HepG2 (cell line): ENCODE measurements at places on chromosomes 6 and 20. TPM values are rescaled to one million over a fixed set of nuclear protein-coding genes. Genes with fewer than 3 reads are reported as not detected.

- no peaks in the 10 kb centered on the region for H3K36me3 ChIP-seq
- DNase-seq, result no peak
- no peaks in the 10 kb centered on the region for H3K4me1 ChIP-seq
- H3K27ac ChIP-seq, result no peak overlapping the region
- H3K27me3 ChIP-seq, result peaks cover 9% of the 10 kb centered on the region; the same call in 2 of the 3 replicates
These were observed 60.5 kb downstream of the CD83 start for GRCh38 chr6:14178083-14178445.

SOBP gene
- total RNA-seq, result 5.0 and 6.9 TPM in 2 replicates

- H3K4me3 ChIP-seq, result no peak overlapping the region
- peaks cover 74% of the 10 kb centered on the region for H3K27me3 ChIP-seq
- DNase-seq, result no peak
- no peaks in the 10 kb centered on the region for H3K36me3 ChIP-seq
- H3K4me1 ChIP-seq, result no peaks in the 10 kb centered on the region
These were observed 202.3 kb downstream of the DLL1 start for GRCh38 chr6:170088582-170088955.

GRCh38 chr20:45342855-45343531 is 5.2 kb downstream of the SDC4 start:
- H3K27me3 ChIP-seq, result no peaks in the 10 kb centered on the region; the same call in 2 of the 3 replicates
- peak overlapping the region; percentile 54 for H3K4me3 ChIP-seq
- no peaks in the 10 kb centered on the region for H3K36me3 ChIP-seq
- DNase-seq, result no peak
- peaks cover 99% of the 10 kb centered on the region for H3K4me1 ChIP-seq

TRIM31 gene
- total RNA-seq, result 0.51 TPM in 1 of 2 replicates, not detected in the other

DNA sequence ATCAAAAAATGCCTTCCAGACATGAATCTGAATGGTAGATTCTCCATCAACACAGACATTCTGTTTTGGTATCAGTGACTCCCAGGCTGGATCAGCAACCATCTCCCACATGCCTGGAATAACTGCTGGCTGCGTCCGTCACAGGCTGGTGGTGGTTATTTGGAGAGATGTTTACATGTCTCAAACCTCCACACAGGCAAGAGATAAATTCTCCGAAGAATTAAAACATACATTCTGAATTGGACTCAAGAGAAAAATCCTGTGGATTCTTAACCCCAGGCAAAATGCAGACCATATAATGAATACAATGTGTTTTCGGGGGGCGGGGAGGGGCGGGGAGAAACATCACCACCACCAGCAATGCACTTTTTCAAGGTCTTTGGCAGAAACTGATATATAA is 108.2 kb downstream of the THBS2 start:
- no peaks in the 10 kb centered on the region for H3K4me1 ChIP-seq
- DNase-seq, result no peak
- H3K27ac ChIP-seq, result no peak overlapping the region
- no peaks in the 10 kb centered on the region for H3K36me3 ChIP-seq
- no peak overlapping the region for H3K4me3 ChIP-seq

GSTA2 gene
- total RNA-seq, result 13.7 and 21.5 TPM in 2 replicates

- no peak for DNase-seq
- H3K27me3 ChIP-seq, result no peaks in the 10 kb centered on the region
- peaks cover 13% of the 10 kb centered on the region for H3K4me1 ChIP-seq
- no peak overlapping the region for H3K27ac ChIP-seq
These were observed 294.8 kb upstream of the STXBP5 start for GRCh38 chr6:146909376-146909775.

- peaks cover 2% of the 10 kb centered on the region for H3K4me1 ChIP-seq
- H3K4me3 ChIP-seq, result no peak overlapping the region
- H3K27me3 ChIP-seq, result no peaks in the 10 kb centered on the region
- DNase-seq, result no peak
These were observed 24.8 kb upstream of the PBOV1 start for GRCh38 chr6:138242987-138243592.

DNA sequence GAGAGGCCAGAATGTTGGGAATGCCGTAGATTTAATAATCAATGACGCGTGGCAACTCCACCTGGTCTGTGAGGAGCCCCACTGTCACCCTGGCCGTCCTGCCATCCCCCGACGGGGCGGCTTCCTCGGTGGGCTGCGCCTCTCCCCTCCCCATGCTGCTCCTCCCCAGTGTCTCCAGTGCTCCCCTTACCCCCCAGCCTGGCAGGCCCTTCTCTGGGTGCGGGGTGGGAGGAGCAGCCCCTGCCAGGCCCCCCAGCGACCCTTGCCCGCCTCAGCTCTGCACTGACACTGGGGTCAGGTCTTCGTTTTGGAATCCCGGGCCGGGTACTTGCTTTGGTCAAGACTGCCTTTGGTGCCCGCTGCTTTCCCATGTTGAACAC is 82.3 kb upstream of the FRMD1 start:
- no peak for DNase-seq
- peaks cover 13% of the 10 kb centered on the region for H3K4me1 ChIP-seq
- no peak overlapping the region for H3K27ac ChIP-seq
- H3K27me3 ChIP-seq, result peaks cover 23% of the 10 kb centered on the region
- no peaks in the 10 kb centered on the region for H3K36me3 ChIP-seq
- H3K4me3 ChIP-seq, result no peak overlapping the region

MYCT1 gene
- not detected in 2 replicates for total RNA-seq

DNA sequence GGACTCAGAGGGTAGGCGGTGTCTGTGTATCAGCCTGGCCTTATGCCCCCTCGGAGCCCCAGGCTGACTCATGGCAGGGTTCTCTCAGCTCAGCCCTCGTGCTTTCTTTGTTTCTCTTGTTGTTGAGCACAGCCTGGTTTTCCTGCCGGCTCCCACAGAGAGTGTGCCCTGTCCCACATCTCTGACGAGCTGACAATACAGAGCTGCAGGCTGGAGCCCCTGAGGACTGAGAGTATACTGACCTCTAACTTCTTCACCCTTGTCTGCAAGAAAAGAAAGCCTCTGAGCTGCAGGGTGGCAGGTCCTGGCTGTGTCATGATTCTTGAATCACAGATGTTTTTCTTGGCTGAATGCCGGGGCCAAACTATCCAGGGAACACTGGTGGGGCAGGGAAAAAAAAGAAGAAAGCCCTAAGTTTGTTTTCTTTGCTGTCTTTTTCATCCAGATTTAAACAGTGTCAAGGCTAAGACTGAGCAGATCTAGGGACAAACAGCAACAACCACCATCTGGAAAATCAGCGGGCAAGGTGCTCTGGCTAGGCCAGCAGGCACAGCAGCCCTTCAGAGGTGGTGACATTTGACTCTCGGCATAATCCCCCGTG is 63.3 kb upstream of the ZNF133 start:
- no peaks in the 10 kb centered on the region for H3K36me3 ChIP-seq
- no peak overlapping the region for H3K4me3 ChIP-seq
- DNase-seq, result peak; percentile 26
- H3K27me3 ChIP-seq, result peaks cover 15% of the 10 kb centered on the region; the same call in 2 of the 3 replicates

CALHM6 gene
- total RNA-seq, result not detected in 2 replicates

MUC22 gene
- total RNA-seq, result not detected in 2 replicates

DNA sequence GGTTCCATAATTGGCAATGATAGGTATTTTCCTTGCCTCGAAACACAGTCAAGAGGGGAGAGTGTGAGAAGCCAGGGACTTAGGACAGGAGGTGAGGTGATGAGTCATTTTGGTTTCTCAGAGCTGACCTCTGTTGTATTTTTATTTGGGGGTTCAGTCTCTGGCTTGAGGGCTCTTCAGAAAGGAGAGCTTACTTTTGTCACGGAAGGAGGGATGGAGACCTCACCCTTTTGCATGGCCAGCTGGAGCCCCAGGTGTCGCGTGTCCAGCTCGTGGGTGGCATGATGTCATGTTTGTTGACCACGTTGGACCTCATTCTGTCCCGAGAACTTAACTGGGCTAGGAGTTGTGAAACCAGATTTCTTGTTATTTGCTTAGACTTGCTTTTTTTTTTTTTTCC is 293.9 kb downstream of the QKI start:
- no peak for DNase-seq
- H3K36me3 ChIP-seq, result no peaks in the 10 kb centered on the region
- H3K4me1 ChIP-seq, result no peaks in the 10 kb centered on the region
- no peak overlapping the region for H3K4me3 ChIP-seq
- peaks cover 25% of the 10 kb centered on the region; the same call in 2 of the 3 replicates for H3K27me3 ChIP-seq

- no peak overlapping the region for H3K4me3 ChIP-seq
- H3K4me1 ChIP-seq, result no peaks in the 10 kb centered on the region
- DNase-seq, result no peak
- no peaks in the 10 kb centered on the region for H3K27me3 ChIP-seq
- H3K36me3 ChIP-seq, result no peaks in the 10 kb centered on the region
These were observed 348.3 kb downstream of the BCKDHB start for GRCh38 chr6:80454661-80455365.

DDRGK1 gene
- total RNA-seq, result 75.4 and 149 TPM in 2 replicates

- peaks cover 38% of the 10 kb centered on the region for H3K4me1 ChIP-seq
- no peak for DNase-seq
- H3K27ac ChIP-seq, result no peak overlapping the region
- no peaks in the 10 kb centered on the region for H3K36me3 ChIP-seq
- no peak overlapping the region for H3K4me3 ChIP-seq
- no peaks in the 10 kb centered on the region for H3K27me3 ChIP-seq
These were observed 21.5 kb downstream of the VNN2 start for GRCh38 chr6:132736239-132736638.

AIF1 gene
- total RNA-seq, result not detected in 2 replicates

AKAP12 gene
- 10.6 and 14.9 TPM in 2 replicates for total RNA-seq

SNAI1 gene
- 1.3 and 1.4 TPM in 2 replicates for total RNA-seq

DNA sequence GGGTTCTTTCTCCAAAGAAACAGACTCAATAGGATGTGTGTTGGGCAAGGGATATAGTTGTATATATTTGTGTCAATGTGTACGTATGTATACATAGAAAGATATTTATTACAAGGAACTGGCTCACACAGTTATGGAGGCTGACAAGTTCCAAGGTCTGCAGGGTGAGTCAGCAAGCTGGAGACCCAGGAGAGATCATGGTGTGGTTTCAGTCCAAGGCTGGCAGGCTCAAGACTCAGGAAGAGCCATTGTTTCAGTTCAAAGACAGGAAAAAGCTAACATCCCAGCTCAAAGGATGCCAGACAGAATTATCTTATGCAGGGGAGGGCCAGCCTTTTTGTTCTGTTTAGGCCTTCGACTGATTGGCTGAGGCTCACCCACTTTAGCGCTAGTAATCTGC is 89.9 kb upstream of the RALGAPA2 start:
- H3K4me3 ChIP-seq, result no peak overlapping the region
- peaks cover 4% of the 10 kb centered on the region; the same call in 1 of the 2 replicates for H3K4me1 ChIP-seq
- H3K36me3 ChIP-seq, result no peaks in the 10 kb centered on the region

DNA sequence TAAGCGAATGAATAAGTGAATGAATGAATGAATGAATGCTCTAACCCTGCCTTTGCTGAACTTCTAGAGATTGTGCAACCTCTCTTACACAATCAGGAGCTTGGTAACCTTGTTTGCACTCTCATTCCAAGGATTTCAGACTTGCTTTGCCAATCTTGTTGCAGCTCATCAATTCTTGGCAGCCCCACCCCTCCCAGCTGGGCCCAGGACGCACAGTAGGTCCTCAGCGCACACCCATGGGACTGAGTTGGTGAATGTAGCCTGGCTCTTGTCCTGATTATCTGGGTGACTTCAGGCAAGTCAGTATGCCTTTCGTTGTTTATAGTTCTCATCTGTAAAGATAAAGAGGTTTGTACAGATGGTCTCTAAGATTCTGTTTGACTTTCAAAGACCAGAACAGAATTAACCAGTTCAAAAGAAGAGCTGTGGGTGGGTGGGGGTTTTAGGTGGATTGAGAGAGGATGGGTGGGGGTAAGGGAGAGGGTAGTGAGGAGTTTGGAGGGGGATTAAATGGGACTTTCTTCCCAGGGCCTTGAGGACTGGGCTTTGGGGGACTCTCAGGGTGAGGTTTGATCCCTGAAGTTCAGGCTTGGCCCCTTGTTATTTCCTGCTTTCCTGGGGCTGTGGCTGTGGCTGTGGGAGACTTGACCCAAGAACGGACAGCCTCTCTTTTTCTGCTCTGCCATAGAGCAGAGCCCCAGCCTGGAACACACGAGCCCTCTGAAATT is 33.2 kb downstream of the VEGFA start:
- no peak overlapping the region for H3K27ac ChIP-seq
- no peaks in the 10 kb centered on the region for H3K36me3 ChIP-seq
- no peak overlapping the region for H3K4me3 ChIP-seq
- peaks cover 100% of the 10 kb centered on the region for H3K4me1 ChIP-seq
- DNase-seq, result no peak
- H3K27me3 ChIP-seq, result no peaks in the 10 kb centered on the region; the same call in 2 of the 3 replicates
